ENCODE measurements at places on chromosomes 1 and 21.
A peak's percentile ranks its signal among the peaks of the same experiment; 100 is the strongest.

GRCh38 chr1:106986603-106987002, 69.9 kb upstream of the PRMT6 start:
- no peak for DNase-seq

DNA sequence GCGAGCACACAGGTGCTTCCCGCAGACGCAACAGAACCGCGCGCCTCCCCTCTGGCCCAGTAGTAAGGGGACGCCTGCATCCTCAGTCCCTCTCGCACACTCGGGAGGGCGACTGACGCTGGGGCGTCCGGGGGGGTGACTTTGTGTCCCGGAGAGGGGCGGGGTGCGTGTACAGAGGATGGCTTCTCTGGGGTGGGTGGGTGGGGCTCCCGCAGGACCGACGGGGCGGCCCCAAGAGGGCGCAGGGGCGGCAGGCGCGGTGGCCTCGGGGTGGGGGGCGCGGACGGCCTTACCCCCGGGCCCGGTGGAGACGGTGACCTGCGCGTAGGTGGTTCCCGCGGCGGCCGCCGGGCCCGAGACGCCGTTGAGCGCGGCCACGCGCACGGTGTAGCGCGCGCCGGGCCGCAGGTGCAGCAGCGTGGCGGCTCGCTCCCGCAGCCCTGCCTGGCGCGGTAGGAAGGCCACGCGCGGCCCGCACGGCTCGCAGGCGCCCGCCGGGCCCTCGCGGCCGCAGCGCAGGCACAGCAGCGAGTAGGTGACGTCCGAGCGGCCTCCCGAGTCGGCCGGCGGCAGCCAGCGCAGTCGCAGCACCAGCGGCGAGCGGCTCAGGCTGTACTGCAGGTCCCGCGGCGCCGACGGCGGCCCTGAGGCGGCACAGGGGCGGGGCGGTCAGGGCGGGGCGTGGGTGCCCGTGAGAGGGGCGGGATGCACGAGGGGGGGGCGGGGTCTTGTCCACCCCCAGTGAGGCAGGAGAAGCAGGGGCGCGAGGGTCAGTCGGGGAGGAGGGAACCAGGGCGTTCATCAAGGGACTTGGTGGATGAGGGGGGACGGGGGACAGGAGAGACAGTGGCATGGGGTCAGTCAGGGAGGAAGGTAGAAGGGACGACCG, 12.1 kb downstream of the EPHA10 start:
- DNase-seq: no peak

- DNase-seq: no peak
Observed at GRCh38 chr1:200384818-200385390, 24.9 kb downstream of the ZNF281 start.

DNA sequence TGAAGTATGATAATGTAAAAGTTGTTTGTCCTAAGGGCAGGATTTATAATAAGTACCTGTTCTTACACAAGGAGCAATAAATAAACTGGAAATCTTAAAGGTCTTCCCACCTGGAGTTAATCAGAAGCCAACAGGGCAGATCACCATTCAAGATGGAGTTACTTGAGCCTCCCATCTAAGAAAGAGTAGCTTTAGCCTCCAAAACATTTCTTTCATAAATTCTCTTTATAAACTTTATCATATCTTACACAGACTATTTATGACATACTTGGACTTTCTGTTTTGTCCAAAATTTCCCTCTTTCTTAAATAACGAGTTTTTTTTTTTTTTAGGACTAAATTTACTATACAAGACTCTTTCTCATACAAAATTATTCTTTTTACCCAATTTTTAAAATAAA, 18.5 kb downstream of the OR2T1 start:
- DNase-seq: no peak

- DNase-seq: peak; percentile 82
Observed at GRCh38 chr1:6127587-6128163, 52.4 kb downstream of the CHD5 start.

DNA sequence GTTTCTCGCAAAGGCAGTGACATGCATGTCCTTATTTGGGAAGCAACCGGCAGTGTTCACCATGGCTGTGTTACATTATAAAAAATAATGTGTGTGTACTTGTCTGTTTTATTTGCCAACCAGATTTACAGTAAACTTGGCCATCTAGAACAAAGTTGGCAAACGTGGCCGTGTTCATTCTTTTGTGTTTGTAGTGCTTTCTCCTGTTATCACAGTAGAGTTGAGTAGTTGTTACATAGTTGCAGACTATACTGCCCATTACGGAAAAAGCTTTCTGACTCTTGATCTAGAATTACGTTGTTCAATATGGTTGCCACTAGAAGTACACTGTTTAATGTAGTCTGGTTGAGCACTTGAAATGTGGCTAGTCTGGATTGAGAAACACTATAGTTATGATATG, 19.4 kb downstream of the SOAT1 start:
- DNase-seq: no peak
